ENCODE measurements at places on chromosomes 2 and 18.

DNA sequence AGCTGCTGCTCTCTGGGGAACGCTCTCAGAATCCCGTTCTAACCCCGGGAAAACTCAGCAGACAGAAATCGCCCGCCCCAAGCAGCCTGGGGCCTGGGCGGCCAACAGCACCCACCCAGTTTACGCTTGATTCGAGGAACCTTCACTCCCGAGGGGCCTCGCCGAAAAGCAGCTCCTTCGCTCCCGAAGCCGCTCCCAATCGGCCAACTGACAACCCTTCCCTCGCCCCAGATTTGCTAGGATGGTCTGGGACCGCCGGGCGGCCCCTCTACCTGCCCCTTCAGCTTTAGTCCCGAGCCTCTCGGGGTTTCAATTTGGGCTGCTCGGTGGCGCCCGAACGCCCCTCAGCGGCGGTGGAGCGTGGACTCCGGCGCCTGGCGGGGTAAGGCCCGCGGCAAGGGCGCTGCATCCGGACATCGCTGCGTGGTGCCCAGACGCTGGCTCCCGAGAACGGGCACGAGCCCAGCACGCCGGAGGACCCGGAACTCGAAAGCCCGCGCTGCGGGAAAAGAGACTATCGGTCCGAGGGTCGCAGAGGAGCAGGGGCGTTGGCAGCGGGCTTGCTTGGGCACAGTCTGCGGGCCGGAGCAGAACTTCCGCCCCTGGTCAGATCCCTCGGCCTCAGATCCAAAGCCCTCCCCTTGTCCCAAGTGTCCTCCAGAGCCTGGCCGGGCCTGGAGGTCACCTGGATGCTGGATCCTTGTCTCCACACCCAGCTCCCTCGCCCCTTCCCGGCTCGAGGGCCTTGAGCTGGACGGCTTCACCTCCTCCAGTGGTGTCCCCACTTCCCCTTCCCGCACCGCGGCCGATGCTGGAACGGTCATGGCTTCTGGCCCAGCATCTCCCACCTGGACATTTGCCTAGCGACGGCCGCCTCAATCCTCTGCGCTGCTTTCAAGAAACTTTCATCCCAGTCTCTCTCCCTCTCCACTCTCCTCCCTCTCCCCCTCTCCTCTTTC, 3.0 kb upstream of the OTX1 start:
- DNase-seq = peak; percentile 9

- DNase-seq = no peak
Measured at GRCh38 chr2:23376972-23377371, 8.0 kb upstream of the KLHL29 start.

DNA sequence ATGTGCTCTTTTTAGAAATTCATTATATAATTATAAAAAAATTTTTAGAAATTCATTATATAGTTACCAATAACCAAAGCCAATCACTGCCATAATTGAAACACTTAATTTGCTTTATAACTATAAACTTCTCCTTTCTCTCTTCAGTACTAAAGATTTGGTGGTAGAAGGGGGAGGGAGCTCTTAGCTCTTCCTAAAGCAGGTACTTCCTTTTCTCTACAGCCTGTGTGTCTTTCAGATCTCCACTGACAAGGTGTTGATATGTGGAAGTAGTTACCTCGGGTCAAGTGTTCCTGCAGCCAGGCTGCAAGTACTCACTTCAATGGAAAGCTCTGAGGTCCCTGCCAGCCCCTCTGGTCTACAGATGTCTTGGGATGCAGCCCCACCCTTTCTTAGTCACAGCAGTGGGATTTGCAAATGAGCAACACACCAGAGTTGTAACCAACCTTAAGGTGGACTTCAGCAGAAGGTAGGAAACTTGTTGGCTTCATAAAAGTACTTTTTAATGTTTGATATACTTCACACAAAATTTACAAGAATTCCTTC, 690.0 kb downstream of the ARHGAP15 start:
- DNase-seq = no peak

DNA sequence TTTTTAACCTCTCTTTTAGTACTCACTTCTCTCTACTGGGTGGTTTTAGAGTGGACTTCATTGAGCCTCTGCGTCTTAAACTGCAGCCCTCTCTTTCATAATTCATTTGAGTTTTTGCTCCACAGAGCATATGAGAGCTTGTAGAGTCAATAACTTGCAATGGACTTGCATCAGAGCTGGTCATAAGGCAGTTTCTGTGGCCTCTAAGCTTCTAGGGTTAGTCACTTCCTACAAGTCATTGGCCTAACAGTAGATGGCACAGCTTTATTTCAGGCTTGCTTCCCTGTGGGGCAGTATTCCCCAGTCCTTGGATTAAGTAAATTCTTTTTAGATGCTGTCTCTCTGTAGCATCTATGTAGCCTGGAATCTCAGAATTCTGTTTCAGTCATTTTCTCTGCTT, 1435.7 kb downstream of the LRP1B start:
- no peak for DNase-seq

DNA sequence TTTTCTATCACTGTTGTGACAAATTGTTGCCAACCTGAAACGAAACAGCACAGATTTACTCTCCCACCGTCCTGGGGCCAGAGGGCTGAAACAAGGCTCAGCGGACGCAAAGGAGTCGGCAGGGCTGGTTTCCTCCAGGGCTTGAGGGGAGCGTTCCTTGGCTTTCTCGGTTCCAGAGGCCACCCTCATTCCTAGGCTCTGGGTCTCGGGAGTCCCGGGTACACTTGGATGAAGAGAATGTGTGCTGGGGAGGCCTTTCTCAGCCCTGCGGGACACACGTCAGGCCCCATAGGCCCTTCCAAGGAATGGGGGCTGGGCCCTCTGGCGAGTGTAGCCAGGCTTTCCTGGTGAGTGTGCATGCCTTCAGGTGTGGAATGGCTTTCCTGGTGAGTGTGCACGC, 287.3 kb upstream of the HS6ST1 start:
- DNase-seq = no peak

GRCh38 chr2:109438773-109439389, 174.9 kb downstream of the SEPTIN10 start:
- no peak for DNase-seq

GRCh38 chr2:239167766-239168444, 232.9 kb downstream of the HDAC4 start:
- no peak for DNase-seq

- DNase-seq = no peak
Measured at GRCh38 chr2:218975060-218975777, 9.8 kb downstream of the FEV start.

GRCh38 chr2:195160963-195161362, 496.1 kb upstream of the SLC39A10 start:
- DNase-seq = no peak

GRCh38 chr2:11746807-11747459, 501 bp downstream of the LPIN1 start:
- DNase-seq = no peak

DNA sequence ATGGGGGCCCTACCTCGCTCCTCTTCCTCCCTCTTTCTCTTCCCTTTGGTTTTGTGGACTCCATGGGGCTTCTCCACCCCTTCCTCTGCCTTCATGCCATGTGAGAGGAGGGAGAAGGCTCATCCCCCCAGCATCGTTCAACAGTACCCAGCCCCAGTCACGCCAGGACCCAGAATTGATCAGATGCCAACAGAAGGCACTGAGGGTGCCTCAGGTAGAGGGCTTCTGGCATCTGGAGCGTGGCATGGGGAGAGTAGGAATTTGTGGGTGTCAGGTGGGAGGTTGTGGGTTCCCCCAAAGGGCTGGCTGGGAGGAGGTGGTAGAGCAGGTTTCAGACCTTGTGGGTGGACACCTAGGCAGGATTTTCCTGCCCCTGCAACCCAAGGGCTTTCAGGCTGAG, 122.0 kb downstream of the TWIST2 start:
- DNase-seq = no peak

- no peak for DNase-seq
Measured at GRCh38 chr2:84841577-84841976, 39.3 kb downstream of the TRABD2A start.

DNA sequence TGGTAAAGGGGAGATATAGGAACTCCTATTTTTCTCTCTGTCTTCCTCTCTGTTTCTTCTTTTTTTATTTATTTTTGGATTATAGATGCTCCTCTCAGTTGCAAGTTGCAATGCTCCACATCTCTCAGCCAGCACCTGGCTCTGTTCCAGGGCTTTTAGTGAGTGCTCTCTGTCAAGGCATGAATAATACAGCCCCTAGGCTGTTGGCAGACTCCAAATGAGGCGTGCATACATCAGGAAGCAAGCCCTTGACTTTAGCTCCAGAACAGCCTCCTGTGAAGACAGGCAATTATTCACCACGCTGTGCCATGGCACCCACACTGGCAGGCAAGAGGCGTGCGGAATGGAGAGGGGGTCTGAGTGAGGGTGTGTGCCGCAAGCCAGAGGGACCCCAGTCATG, 228.1 kb upstream of the PXDN start:
- no peak for DNase-seq

- DNase-seq = no peak
Measured at GRCh38 chr2:4732560-4732959, 959.6 kb upstream of the SOX11 start.
